ENCODE measurements at places on chromosomes 3 and 15.

DNA sequence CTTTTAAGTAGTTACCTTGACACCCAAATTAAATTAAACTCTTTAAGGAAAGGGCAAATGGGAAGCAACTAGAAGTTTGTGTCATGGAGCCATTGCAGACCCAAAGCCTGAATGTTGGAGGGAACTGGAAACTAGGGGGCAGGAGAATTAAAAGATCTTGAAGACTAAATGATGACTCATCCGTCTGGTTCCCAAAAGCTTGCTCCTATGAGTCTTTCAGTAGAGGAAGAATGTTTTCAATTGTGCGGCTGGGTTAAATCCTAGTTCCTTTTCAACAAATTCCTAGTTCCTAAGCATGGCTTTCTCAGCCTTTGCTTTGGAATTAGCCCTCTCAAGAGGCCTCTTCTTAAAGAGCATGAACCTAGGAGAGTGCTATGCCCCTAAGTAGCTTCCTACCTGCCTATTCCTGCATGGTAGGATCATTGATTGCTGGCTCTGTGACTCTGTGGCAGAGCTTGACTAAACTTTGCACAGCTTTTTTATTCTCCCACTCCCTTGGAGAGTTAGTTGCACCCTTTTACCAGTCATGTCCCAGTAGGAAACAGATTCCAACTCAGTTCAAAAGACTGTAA is 17.7 kb downstream of the CLEC3B start:
- no peak for DNase-seq

DNA sequence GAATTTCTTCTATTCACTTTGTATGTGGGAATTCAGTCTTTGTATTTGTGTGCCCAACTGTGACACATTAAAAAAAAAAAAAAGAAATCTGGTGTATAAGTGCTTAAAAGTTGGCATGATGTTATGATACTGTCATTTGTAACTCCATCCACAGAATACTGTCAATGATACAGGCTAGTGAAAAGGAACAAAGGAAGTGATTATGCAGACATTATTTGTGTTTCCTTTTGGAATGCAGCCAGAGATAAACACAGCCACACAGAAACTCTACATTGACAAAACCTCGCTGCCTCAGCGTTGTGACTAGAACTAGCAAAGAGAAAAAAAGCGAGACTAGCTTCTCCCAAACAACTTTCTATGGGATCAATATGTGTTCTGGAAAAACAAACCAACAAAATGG is 519.2 kb upstream of the AGTR1 start:
- DNase-seq, result no peak

DNA sequence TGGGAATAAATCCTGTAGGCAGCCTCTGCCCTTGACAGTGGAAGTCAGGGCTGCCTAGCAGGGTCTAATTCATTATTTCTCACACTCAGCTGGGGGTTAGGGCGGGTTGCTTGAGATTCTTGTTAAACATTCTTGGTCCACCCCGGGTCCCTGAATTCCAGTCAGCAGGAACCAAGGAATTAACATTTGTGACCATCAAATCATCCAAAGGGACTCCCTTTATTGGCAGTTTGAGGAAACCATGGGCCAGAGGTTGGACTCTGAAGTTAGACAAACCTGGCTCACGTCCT is 122.8 kb downstream of the EEFSEC start:
- no peak for DNase-seq

DNA sequence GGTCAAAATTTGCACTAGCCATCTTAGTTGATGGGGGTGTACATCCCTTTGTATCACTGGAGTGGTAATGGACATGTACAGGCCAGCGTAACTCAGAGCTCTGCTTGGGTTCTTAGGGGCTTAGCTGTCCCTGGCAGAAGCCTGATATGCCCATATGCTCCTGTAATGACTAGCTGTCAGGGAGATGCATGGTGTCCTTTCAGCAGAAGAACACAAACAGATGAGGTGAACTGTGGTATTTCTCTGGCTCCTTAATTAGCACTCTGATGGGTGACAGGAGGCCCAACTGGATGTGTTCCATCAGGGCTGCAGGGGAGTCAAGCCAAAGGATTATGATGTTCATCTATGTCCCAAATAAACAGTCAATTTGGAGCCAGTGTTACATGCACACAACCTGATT is 774.5 kb downstream of the AGBL1 start:
- no peak for DNase-seq

DNA sequence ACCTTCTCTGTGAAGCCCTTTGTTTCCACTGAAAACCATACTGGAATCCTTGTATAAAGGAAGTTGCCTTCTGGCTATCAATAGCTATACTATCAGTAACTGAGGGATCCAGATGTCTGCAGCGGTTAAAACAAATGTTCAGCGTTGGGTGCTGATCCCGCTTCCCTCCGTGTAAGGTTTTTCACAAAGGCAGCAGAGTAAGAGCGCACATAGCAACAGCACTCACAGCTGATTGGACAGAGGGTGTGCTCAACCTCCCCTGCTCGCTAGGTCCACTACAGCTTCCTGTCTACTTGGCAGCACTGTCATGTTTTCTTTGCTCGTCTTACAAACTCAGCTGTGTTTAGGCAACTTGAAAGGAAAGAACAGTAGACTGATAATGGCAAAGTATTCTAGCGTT is 27.3 kb downstream of the ATOSA start:
- DNase-seq, result peak; percentile 15

- no peak for DNase-seq
Measured at GRCh38 chr3:21624524-21624923, 126.5 kb downstream of the ZNF385D start.

- no peak for DNase-seq
Measured at GRCh38 chr3:44019736-44020135, 221.9 kb upstream of the TOPAZ1 start.

DNA sequence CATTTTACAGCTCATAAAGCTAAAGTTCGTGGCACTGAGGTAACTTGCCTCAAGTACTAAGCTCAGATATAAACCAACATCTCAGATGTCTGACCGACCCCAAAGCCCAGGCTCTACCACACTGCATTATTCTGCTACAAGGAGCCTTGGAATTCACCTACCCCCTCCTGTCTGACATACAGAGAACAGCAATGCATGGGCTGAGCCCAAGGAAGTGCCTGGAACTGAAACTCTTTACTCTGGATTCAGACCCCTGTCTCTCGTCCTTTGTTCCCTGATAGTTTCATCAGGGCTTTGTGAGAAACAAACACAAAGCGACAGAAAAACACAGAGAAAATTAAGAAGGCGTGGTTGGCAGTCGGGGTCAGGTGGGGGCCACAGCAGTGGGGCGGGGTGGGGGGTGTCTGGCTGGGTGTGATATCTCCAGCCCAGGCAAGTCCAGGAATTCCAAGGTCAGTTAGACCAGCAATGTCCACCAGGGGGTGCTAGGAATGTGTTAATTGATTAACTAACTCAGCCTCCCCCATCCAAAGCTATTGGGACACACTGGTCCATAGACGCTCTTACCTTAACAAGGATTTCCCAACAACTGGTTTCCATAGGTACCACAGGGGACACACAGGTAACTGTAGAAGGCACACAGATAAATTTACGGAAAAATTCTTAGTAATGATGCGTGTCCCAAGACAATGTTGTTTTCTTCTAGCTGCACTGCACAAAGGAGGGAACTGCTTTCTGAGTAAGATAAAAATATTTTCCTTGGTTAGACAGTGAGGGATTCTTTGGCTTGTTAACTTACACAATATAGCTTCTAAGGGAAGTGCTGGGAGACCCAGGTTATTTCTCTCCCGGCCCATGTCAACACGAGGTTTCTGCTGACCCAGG is 18.8 kb upstream of the SSUH2 start:
- no peak for DNase-seq

DNA sequence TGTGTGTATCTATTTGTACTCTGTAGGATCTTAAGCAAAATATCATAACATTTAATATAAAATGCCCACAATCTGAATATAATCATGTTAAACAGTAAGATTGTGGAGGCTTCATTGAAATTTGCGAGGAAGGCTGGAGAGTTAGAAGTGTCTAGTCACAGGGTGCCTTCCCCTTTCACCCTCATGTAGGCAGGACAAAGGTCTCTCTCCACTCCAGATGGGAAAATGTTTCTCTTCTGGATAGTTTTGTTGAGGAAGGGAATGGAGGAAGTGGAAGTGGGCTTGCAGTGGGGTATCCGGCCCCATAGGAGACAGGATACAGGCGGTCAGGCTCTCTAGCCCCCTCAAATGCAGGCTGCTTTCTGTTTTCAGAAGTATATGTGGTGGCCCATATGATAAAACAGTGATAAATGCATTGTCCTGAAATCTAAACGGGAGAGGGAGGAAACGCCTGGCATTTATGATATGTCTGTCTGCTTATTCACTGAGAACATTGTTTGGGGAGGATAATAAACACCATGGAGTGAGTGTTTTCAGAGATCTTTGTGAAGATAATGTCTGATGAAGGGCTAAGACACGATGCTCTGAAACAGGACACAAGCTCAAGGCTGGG is 13.3 kb upstream of the MYZAP start:
- no peak for DNase-seq

DNA sequence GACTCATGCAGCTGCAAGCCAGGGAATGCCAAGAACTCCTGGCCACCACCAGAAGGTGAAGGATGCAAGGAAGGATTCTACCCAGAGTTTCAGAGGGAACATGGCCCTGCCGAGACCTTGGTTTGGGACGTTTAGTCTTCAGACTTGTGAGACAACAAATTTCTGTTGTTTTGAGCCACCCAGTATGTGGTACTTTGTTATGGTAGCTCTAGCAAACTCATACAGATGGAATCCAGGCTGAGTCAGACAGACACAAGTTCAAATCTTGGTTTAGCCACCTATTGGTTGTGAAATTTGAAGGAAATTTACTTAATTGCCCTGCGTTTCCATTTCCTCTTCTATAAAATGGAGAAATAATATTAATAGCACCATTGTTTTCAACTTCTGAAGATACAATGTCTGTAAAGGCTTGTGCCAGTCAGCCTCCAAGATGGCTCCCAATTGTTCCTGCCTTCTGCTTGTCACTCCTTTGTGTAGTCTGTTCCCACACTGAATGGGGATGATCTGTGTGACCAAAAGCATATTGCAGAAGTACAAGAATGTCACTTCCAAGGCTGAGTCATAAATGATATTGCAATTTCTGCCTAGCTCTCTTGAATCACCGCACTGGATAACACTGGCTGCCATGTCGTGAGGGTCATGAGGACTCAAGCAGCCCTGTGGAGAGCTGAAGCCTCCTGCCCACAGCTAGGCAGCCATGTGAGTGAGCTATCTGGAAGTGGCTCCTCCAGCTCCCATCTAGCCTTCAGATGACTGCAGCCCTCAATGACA is 223.5 kb upstream of the PROK2 start:
- DNase-seq, result no peak
